Transverse colon (tissue), 4 donors: ENCODE measurements at places on chromosomes 1 and 21.
A peak's percentile ranks its signal among the peaks of the same experiment; 100 is the strongest.

GRCh38 chr1:169488157-169488556 lies 2.4 kb upstream of the SLC19A2 start:
- no peak for DNase-seq

GRCh38 chr1:68051475-68051874 lies 1.0 kb upstream of the DIRAS3 start:
- DNase-seq: no peak

GRCh38 chr1:225883616-225884265 lies 1.6 kb upstream of the TMEM63A start:
- DNase-seq: peak; percentile 57

GRCh38 chr1:190908691-190909090 lies 431.0 kb upstream of the BRINP3 start:
- no peak for DNase-seq

- no peak for DNase-seq
Measured at GRCh38 chr21:44718571-44718970, 7.2 kb upstream of the TSPEAR start.

GRCh38 chr21:42307106-42307505 lies 8.1 kb downstream of the TFF3 start:
- no peak for DNase-seq

DNA sequence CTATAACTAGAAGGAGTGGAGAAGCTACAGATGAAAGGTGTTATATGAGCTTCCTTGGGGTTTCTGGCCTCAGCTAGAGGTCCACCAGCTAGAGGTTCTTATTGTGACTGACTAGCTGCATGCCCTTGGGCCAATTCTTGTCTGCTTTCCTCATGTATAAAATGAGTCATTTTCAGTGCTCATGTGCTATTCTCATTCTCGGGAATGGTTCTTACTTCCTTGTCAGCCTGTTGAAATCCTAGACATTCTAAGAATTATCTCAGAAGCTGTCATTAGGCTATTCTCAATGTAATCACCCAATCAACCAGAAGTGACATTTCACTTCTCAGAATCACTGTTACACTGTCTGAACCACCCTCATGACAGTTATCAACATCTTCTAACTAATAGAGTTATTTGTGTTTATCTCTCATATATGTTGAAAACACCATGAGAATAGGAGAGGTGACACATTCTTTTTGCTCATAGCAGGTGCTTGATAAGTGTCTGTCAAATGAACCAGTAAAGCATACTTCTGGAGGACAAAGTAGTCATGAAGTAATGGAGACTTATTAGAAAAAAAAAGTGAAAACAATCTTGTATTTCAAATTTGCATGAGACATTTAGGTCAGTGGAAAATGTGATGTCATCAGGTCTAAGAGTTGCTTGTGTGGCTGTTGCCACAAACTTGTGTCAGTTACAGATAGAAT lies 122.8 kb upstream of the IVNS1ABP start:
- no peak for DNase-seq

DNA sequence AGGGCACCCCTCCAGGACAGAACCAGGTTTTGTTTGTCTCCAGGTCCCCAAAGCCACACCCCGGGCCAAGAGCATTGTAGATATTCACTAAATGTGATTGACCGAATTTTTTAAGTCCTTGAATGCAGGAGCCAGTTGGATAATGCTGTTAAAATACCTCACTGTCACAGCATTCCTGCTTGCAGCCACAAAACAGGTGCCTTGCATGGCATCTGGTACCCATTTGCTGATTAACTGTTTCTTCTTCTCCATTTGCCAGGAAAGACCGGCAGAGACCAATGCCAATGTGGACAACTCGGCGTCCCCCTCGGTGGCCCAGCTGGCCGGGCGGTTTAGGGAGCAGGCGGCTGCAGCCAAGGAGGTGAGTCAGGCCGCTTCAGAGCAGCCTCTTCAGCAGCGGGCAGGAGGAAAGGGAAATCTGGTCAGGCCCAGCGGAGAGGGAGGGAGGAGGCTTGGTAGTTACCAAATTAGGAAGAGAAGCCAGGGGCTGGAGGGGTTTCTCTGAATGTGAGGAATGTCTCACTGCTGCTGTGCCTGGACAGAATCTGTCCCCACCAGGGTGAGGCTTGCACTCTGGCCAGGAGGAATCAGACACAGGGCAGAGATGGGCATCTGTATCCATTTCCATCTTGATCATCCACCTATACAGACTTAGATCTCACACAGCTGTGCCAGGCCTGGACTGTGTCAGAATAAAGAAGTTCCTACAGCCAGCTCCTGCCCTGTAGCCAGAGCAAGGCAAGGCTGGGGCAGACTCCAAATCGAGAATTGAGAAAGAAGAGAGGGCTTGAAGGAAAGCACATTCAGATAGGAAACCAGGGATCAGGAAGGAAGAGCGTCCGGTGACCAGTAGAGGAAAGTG lies 37.9 kb upstream of the MPZL1 start:
- no peak for DNase-seq

- DNase-seq: no peak
Measured at GRCh38 chr1:15326691-15327588, 79.9 kb downstream of the FHAD1 start.
